ENCODE measurements at places on chromosomes 7 and 10. TPM values are rescaled to one million over a fixed set of nuclear protein-coding genes. Genes with fewer than 3 reads are reported as not detected.
A peak's percentile ranks its signal among the peaks of the same experiment; 100 is the strongest.

Gene OR2A42
- not detected for total RNA-seq

- no peak for DNase-seq
Measured at GRCh38 chr7:12930534-12930933, 243.1 kb downstream of the ARL4A start.

GRCh38 chr7:135386181-135386580 lies 123.7 kb downstream of the CNOT4 start:
- DNase-seq: no peak

- peak; percentile 96 for DNase-seq
Measured at GRCh38 chr7:54932818-54933543, 85.8 kb upstream of the EGFR start.

- no peak for DNase-seq
Measured at GRCh38 chr7:33700001-33700899, 205.1 kb upstream of the BMPER start.

GRCh38 chr7:35463176-35463700 lies 209.3 kb upstream of the TBX20 start:
- no peak for DNase-seq

Gene PSD
- total RNA-seq: 0.06 TPM

DNA sequence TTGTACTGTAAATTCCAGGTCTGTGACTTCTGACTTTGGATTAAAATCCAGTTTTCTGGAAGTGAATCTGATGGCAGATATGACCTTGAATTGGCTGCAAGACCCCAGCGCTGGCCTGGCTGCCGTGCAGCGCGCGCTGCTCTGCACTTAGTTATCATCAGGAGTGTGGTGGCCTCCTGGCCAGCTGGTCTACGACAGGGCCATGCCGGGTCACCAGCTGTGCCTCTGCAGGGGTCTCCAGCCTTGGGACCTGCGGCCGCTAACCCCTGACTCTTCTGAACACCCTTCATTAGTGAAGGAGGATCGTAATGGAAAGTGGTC lies 190.7 kb upstream of the SH2B2 start:
- DNase-seq: no peak

Gene NKX2-3
- not detected for total RNA-seq

GRCh38 chr10:71009126-71009525 lies 120.8 kb upstream of the PCBD1 start:
- DNase-seq: no peak

DNA sequence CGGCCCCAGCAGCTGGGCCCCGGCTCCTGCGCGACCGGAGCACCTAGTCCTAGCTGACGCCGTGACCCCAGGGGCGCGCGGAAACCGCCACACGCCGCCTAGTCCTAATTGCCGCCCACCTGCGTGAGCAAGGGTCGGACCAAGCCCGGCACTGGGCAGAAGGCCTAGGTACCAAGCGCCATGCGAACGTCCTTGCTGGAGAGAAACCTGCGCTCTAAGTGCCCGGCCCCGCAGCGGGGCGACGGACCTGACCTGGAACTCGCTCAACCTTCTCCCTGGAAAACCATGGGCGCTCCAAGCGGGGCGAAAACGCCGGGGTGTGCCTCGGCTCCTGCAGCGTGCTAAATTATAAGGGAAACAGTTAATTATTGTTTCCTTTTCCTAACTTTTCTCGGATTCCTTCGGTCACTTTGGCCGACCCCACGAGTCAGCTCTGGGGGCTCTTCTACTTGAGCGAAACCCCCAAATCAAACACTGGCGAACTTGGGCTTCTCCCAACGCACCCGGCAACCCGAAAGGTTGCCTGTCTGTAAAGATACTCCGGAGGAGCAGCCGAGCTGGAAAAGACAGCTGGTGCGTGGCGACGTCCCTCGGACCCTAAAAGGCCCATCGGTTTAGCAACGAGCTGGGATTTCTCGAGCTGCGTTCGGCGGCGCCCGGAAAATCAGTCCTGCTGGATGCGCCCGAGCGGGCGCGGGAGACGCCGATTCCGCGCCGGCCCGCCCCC lies 5.3 kb upstream of the EBF3 start:
- DNase-seq: no peak

GRCh38 chr7:53800746-53801145 lies 741.4 kb upstream of the VSTM2A start:
- DNase-seq: peak; percentile 72

Gene CALML3
- total RNA-seq: not detected

DNA sequence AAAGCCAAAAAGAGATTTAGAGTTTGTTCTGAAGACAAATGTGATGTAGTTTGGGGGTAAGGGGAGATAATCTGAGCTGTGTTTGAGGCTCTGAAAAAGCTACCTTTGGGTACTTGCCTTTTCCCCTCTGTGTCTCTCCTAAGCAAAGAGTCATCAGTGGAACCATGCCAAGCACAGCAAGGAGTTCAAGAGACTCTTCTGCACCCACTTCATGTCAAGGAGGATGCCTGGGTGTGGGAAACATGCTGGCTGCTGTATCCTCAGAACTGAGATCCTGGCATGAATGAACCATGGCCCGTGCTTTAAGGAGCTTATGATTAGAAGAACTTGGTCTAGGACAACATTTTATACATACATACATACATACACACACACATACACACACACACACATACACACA lies 142.9 kb downstream of the NOC3L start:
- DNase-seq: no peak

GRCh38 chr7:130917669-130918128 lies 183.7 kb upstream of the KLF14 start:
- no peak for DNase-seq

Gene NPSR1
- total RNA-seq: not detected

Gene VWC2
- not detected for total RNA-seq

- DNase-seq: no peak
Measured at GRCh38 chr7:66958538-66959350, 36.6 kb downstream of the SBDS start.

Gene RSPH10B
- total RNA-seq: not detected

DNA sequence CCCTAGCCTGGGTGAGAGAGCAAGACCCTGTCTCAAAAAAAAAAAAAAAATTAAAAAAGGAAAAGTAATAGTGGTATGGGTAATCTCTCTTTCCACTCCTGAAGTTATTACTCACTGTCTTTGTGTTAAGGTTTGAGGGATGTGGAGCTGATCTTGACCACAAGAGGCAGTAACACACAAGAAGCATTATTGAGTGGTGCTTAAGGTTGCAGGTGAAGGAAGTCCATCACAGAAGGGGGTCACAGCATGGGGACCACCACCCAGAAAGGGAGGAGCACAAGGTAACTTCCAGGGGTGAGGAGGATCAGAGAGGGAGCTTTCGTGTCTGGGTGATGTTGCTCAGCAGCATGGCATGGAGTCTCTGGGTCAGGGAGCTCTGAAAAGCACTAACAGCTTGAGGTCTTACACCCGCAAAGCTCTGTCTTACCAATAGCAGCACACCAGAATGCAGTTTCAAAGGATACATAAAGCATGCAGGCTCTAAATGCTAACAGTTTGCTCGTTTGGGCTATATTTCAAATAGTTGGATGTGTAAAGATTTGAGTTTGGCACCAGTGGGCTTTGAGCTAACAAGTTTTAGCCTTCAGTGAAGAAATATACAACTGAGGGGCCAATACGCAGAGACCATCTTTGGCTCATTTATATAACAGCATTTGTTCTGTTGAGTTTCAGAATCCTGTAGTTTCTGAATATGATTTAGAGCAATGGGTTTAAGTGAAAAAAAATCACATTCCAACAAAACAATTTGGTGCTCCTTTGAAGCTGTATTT lies 100.4 kb upstream of the DNAJC1 start:
- DNase-seq: no peak

GRCh38 chr7:123929107-123929506 lies 4.1 kb downstream of the SPAM1 start:
- DNase-seq: no peak

DNA sequence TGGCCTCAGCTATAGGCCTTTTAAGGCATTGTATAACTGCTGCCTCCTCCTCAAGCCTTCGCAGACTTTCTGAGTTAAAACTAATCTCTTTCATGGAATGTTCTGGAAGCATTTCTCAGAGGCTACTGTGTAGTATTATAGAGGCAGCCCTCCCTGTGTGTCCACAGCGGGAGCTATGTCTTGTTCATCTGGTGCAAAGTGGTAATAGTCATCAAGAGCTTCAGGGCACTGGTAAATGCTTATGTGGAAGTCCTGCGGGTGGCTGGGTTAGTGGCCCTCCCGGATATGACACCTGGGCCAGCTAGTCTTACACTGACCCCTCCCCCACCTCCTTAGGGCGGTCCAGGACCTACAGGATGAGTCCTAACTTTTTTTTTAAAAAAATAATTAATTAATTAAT lies 2.2 kb upstream of the ABHD11 start:
- no peak for DNase-seq

Gene PTPN20
- total RNA-seq: not detected

Gene PMPCB
- total RNA-seq: 86.0 TPM

DNA sequence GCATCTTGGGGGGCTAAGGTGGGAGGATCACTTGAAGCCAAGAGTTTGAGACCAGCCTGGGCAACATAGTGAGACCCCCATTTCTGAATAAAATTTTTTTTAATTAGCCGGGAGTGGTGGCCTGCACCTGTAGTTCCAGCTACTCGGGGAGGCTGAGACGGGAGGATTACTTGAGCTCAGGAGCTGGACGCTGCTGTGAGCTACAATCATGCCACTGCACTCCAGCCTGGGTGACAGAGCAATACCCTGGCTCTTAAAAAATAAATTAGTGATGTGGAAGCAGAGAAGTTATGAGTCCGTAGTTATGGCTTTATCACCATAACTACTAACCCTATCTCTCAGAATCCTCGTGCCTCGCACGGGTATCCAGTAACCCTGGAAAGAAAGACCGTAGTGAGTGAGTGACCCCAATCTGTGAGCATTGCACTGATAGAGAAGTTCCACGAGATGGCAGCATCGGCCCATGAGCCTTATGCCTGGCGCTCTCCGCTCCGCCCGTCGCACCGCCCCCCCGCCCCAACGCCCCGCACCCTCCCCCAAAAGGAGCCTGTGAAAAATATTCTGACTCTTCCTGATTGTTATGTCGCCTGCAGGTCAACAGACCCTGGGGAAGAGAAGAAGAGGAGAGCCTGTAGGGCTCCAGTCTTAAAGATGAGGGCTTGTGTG lies 4.9 kb upstream of the SLC29A3 start:
- DNase-seq: peak; percentile 53

DNA sequence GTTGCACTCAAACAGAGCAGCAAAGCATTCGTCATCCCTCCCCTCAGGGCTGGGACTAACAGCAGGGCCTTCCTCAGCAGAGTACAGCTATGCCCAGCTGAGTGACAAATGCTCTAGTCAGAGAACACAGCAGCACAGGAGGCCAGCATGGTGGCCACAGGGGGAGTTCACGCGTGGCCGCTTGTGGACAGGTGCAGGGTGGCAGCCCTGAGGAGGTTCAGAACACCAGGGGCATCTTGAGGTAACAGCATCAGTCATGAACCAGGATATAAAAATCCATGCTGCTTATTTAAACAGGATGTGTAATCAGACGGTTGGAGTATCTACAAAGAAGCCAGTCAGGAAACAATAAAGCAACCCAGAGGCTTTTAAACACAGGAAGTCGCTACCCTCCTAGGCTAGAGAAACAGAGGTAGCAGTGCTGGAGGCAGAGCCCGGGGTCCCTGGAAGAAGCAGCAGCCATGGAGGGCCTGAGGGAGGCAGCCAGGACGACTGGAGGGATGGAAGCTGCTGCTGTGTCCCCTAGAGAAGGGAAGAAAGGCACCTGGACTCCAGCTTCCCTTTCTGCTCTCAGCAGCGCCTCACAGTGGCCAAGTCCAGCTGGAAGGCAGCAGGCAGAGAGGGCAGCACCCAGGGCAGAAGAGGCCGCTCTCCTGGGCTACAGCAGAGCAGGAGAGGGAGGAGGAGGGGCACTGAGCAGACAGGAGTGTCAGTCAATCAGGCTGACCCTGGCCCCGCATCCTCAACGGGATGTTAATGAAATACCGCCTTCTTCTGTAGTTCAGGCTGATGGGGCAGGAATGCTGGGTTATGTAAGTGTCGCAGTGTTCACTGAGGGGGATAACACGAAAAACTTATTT lies 70.8 kb upstream of the UCN3 start:
- DNase-seq: peak; percentile 67

GRCh38 chr10:89073719-89074118 lies 83.1 kb downstream of the FAS start:
- DNase-seq: no peak

GRCh38 chr10:65618126-65618525 lies 1307.7 kb upstream of the LRRTM3 start:
- DNase-seq: no peak

GRCh38 chr7:99622596-99622995 lies 5.8 kb downstream of the ZSCAN25 start:
- no peak for DNase-seq

Gene SMO
- 15.5 TPM for total RNA-seq

Gene SEMA3C
- 150 TPM for total RNA-seq

DNA sequence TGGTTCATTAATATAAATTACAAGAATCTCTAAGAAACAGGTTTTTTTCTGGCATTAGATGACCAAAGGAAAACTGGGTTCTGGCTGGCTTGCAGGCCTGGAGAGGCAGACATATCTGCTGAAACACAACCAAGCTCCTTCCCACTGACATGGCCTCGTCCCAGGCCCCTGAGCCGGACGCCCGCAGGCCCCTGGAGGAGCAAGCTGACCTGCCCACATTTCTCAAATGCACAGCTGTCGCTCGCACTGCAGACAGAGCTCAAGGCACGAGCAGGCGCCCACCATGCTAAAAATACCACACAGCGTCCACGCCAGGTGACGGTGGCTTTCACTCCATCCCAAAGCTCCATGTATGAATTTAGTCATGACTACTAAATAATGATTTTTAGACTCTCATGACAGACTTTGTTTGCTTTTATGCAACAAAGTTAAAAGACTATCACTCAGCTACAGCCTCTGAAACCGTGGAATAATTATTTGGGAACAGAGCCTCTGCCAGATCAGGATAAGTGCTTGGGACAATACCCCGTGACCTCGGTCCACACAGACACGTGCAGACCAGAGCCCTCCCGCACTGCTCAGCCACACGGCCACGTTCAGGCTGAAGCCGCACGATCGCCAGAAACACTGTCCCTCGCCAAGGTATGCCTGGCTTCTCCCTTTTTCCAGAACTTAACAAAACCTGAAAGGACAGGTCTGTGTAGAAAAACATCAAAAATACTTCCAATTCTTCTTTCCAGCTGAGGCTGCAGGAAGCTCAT lies 71.1 kb downstream of the DIP2C start:
- DNase-seq: no peak

Gene KCNIP2
- total RNA-seq: not detected

GRCh38 chr7:116454377-116454776 lies 45.2 kb upstream of the CAV2 start:
- no peak for DNase-seq

Gene SERPINE1
- total RNA-seq: 12.7 TPM

Gene ZCWPW1
- total RNA-seq: 2.2 TPM

Gene CLRN3
- total RNA-seq: not detected
